GM12878 (cell line): ENCODE measurements at places on chromosomes 3 and 15. TPM values are rescaled to one million over a fixed set of nuclear protein-coding genes. Genes with fewer than 3 reads are reported as not detected.

- DNase-seq, result no peak
These were observed 23.3 kb downstream of the WWTR1 start for GRCh38 chr3:149634573-149634972.

DNA sequence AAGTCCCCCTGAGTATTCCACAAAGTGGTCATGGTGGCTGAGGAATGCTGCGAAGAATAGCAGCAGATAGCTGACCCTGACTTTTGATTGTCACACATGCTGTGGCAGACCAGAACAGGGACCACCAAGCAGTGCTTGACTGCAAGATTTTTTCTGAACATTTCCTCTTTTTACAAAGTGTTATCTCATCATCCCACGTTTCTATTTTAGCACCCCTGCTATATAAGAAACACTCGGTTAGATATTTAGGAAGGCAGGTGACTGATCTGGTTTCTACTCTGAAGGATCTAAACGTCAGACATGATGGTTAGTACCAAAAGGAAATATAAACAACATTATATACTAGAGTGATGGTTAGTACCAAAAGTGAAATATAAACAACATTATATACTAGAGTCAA is 9.1 kb downstream of the SLC25A26 start:
- DNase-seq, result no peak

- DNase-seq, result no peak
These were observed 90.0 kb downstream of the FSIP1 start for GRCh38 chr15:39692356-39693327.

The IFT80 gene
- 11.1 and 13.7 TPM in 2 replicates for total RNA-seq

DNA sequence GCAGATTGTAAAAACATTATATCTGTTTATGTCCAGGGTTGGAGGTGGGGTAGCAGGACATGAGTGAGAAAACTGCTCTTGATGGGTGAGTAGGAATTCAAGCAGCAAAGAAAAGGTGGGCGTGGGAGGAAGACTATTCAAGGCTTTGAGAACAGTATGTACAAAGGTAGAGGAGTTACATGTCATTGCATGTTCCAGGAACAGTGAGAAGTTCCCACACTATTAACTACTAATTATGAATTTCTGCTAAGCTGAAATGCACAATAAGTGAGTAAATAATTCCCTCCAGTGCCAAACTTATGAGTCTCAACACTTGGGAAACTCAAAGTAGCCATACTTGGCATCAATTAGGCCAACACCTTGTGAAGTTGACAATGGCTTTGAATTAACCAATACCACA is 80.1 kb downstream of the SRGAP3 start:
- no peak for DNase-seq

- DNase-seq, result no peak
These were observed 173.3 kb downstream of the RBMS3 start for GRCh38 chr3:29454161-29454611.

DNA sequence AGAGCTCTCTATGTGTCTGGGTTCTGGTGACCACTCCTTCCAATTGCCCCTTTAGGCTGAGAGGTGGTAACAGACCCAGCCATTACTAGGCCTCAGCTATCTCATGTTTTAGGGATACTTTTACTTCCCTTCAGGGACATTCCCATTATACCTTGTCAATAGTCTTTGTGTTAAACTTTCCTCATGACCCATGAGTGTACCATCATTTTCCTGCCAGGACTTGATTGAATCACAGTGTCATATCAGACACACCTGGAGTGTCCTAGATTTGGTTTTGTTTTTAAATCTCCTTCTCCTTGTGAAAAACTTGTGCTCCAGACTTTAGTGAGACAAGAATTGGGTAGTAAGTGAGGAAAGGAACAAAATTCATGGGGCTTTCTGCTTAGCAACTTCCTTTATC is 136.6 kb downstream of the KCNAB1 start:
- DNase-seq, result no peak

The CYP19A1 gene
- total RNA-seq, result 1.2 and 1.4 TPM in 2 replicates

The CIAO2A gene
- total RNA-seq, result 94.5 and 101 TPM in 2 replicates

The KCNMB3 gene
- total RNA-seq, result 1.7 and 2.1 TPM in 2 replicates

DNA sequence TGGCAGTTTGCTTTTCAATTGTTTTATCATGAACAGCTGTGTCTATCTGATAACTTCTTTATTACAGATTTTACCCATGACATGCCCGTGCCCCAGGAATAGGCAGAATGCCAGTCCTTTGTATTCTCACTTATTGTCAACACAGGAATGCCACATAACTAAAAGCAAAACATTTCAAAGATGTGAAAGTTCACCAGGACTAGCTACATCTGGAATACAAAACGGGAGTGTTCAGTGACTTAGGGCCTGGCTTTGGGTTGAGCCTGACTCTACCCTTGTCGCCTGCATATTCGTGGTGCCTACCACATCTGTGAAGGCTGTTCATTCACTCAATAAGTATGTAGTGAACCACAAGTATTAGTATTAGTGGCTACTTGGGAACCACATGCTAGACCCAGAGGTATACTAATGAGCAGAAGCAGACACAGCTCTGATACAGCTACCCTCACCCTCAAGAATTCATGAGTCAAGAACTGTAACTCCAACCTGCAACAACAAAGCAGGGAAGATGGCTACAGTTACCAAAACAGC is 2.9 kb downstream of the TNFSF10 start:
- peak; percentile 53 for DNase-seq

GRCh38 chr3:56789076-56789475 is 12.7 kb downstream of the ARHGEF3 start:
- DNase-seq, result no peak

The SHC4 gene
- total RNA-seq, result 0.15 and 0.35 TPM in 2 replicates

- no peak for DNase-seq
These were observed 158.1 kb downstream of the DIPK2A start for GRCh38 chr3:144129536-144130214.

GRCh38 chr15:90101969-90102890 is at the start of gene IDH2:
Gene IDH2, minus strand, starts transcription at chr15:90102468. Its CDS starts 78 bp downstream, at chr15:90102390.
- DNase-seq, result no peak

The MAGEL2 gene
- not detected in 2 replicates for total RNA-seq

DNA sequence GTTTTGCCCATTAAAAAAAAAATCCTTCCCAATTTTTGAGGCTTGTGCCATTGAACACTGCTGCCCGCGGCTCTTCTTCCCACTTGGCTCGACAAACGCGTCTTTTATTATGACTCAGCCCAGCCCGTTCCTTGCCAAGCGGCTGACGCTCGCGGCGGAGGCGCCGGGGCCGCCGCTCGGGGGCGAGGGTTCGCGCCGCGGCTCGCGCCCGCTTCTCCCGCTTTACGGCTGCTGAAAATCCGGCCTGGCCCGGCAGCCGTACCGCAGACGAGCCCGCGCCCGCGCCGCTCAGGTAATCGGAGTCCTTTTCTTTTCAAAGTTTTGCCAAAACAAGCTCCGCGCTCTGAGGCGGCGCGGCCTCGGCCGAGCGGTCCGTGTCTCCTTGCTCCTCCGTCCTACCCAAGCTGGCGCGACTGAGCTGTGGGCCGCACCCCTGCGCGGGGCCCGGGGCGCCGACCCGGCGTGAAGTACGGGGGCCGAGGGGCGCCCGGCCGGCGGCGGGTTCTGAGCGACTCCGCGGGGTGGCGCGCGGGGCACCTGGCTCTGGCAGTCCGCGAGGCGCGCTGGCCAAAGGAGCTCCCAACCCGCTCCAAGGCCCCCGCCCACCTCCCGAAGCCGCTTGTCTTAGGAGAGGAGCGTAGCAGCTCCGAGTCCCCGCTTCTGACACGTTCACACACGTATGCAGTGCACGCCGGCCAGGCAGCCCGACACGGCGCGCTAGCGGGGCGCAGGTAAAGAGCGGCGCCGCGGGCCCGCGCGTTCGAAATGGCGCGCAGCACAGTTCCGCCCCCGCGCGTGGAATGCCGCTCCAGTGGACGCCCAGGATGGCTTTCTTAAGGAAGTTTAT is 418.2 kb upstream of the NAALADL2 start:
- DNase-seq, result no peak

DNA sequence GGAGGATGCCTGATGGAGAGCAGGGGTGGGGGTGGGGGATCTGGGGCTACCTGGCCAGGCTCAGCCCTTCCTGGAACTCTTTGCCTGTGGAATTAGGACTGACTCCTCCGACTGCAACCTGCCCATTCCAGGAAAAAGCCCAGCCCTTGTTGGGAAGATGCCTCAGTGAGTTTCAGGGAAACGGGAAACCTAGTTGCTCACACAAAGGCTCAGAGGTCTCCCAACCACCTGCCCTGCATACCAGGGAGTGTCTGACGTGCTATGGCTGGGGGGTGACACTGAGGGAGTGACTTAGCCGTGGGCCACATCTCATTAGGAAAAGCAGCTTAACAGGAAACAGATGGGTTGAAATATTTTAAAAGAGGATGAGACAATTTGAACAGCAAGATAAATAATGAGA is 27.9 kb downstream of the CYP8B1 start:
- no peak for DNase-seq

The KCNAB1 gene
- not detected in 2 replicates for total RNA-seq

DNA sequence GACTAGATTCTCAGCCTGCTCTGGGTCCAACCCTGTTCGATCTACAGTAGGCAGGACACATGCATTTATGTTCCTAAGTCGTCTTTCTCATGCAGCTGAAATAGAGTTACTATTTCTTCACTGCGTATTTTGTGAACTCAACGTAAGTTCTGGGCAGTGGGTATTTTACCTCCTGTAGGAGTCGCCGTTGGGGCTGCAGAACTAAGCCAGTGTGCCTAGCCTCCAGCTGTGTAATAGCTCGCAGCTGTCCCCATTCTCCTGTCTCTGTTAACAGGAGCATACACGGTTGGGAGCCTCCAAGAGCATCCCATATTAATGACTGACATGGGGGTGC is 58.4 kb upstream of the HRH1 start:
- no peak for DNase-seq

GRCh38 chr15:91126080-91126479 is 26.0 kb downstream of the SV2B start:
- DNase-seq, result no peak

- no peak for DNase-seq
These were observed 138.5 kb downstream of the DUT start for GRCh38 chr15:48469681-48470080.

The SPINT1 gene
- total RNA-seq, result 26.6 and 28.6 TPM in 2 replicates

The POMGNT2 gene
- 0.13 and 0.15 TPM in 2 replicates for total RNA-seq

GRCh38 chr15:89998141-89998661 is 2.9 kb upstream of the ZNF710 start:
- DNase-seq, result no peak

The CPA3 gene
- total RNA-seq, result not detected in 2 replicates

DNA sequence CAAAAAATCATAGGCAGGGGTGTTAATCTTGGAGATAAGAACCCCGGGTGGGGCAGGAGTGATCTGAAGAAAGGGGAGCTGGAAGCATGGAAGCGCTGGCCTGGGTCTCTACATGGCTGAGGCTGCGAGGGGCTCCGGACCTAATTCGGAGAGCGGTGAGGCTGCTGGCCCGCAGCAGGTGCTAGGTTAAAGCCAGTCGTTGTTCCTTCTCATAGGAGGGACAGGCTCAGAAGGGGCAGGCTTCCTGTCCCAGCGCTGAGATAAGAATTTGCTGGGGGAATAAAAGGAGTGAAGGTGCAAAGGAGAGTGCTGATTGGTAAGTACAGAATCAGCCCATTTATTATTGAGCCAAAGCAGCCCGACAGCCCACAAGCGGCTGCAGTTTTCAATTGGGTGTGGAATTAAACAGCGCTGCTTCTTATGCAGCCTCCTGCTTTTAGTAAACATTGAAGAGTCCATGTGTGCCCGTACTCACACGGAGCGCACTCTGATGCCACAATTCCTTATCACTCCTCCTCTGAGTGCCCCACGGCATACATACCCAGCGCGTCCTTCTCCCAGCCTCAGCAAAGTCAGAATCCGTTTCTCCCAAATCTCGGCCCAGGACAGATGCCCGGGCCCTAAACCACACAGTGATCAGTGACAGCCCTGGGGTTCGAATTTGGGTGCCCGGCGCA is 17.1 kb downstream of the CHST13 start:
- no peak for DNase-seq

The CIDEC gene
- total RNA-seq, result not detected in 2 replicates

The KNL1 gene
- total RNA-seq, result 25.7 and 29.3 TPM in 2 replicates

GRCh38 chr15:67678993-67679392 is 136.5 kb downstream of the MAP2K5 start:
- no peak for DNase-seq

The PIGZ gene
- total RNA-seq, result 0.90 and 1.2 TPM in 2 replicates

- DNase-seq, result no peak
These were observed 7.6 kb upstream of the SEMA7A start for GRCh38 chr15:74441248-74441941.

GRCh38 chr15:86624261-86625036 is 544.8 kb downstream of the AGBL1 start:
- DNase-seq, result no peak

The TM6SF1 gene
- total RNA-seq, result 1.1 and 1.2 TPM in 2 replicates

DNA sequence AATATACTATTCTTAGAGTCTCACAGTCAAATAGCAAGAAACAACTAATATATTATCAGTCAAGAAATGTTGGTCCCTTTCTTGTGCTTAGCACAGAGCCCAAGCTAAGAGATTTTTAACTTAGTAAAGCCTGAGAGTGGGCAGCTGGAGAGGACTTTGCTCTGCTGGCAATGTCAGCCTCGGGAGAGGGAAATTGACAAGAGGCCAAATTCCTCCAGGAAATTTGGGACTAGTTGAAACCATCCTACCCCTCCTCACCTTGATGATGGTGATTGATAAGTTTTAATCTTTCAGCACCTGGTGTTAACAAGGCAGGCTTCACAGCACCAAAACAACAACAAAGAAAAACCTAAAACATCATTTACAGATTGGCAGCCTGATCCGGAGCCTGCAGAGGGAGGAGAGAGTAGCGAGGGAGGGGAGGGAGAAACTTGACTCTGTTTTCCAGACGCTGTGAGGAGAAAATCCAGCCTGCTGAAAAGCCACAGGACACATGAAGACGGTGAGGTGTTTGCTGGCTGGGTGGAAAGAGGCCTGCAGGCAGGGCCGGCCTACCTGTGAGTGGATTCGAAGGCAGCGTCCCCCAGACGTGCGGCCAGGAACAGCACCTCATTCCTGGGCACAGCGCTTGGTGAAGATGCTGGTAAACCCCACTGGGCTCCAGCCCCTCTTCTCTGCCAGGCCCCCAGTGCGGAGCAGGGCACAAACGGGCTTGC is 150.9 kb downstream of the LRRC28 start:
- no peak for DNase-seq

The WDR72 gene
- total RNA-seq, result 0.03 TPM in 1 of 2 replicates, not detected in the other
